Muscle of leg (tissue), 16 donors: ENCODE measurements at places on chromosomes 12 and 14. TPM values are rescaled to one million over a fixed set of nuclear protein-coding genes. Genes with fewer than 3 reads are reported as not detected.

DNA sequence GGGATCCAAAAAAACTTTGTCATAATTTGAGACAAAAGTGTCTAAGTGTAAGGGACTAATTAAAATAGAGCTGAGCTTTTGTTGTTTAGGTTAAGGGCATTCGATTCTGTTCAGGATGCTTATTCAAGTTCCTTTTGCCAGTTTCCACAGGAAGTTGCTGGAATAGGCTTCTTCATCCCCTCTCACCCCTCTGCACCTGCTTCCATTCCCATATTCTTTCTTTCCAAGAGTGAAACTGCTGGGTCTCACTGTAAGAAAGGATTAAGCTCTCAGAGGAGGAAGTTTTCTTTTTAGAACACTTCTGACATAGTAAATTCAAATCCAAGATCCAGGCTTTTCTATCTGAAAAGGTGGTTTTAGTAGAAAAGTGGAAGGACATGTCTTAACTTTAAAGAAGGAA lies 61.4 kb downstream of the POLR3B start:
- DNase-seq: no peak

DNA sequence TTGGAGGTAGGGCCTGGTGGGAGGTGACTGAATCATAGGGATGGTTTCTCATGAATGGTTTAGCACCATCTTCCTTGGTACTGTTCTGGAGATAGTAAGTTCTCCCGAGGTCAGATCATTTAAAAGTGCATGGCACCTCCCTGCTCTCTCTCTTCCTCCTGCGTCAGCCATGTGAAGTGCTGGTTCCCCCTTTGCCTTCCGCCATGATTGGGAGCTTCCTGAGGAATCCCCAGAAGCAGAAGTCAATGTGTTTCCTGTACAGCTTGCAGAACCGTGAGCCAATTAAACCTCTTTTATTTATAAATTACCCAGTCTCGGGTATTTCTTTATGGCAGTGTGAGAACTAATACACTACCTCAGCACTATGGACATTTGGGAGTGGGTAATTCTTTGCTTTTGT lies 4.8 kb upstream of the LGMN start:
- DNase-seq: peak; percentile 76

GRCh38 chr14:32996343-32996742 lies 57.7 kb downstream of the NPAS3 start:
- no peak for DNase-seq

DNA sequence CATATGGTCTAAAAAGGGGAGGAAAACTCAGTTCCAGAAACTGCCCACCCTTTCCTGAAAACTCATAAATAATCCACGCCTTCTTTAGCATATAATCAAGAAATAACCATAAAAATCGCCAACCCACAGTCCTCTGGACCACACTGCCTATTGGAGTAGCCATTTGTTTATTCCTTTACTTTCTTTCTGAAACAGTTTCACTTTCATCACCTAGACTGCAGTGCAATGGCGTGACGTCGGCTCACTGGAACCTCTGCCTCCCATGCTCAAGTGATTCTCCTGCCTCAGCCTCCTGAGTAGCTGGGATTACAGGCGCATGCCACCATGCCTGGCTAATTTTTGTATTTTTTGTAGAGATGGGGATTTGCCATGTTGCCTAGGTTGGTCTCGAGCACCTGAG lies 44.2 kb downstream of the CLMN start:
- no peak for DNase-seq

GRCh38 chr12:53743266-53744129 lies 8.3 kb downstream of the CISTR start:
- DNase-seq: peak; percentile 73

The PRH2 gene
- not detected for polyA plus RNA-seq

DNA sequence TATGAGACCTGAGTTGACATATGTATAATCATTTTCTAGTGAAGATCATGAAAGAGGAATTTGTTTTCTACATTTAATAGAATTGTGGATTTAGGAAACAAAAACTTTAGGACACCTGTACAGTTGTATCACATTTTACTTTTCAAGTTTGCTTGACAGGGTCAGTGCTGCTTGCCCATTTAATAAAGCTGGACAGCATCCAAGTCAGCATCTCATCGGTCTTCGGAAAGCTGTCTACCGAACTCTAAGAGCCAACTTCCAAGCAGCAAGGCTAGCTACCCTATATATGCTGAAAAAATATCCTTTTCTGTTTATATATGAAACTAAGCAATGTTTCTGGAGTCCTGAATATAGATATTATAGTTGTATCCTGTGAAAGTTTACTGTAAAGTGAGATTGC lies 52.3 kb downstream of the VEZT start:
- peak; percentile 33 for DNase-seq

GRCh38 chr12:131828671-131829355 lies 620 bp downstream of the MMP17 start:
- peak; percentile 25 for DNase-seq

DNA sequence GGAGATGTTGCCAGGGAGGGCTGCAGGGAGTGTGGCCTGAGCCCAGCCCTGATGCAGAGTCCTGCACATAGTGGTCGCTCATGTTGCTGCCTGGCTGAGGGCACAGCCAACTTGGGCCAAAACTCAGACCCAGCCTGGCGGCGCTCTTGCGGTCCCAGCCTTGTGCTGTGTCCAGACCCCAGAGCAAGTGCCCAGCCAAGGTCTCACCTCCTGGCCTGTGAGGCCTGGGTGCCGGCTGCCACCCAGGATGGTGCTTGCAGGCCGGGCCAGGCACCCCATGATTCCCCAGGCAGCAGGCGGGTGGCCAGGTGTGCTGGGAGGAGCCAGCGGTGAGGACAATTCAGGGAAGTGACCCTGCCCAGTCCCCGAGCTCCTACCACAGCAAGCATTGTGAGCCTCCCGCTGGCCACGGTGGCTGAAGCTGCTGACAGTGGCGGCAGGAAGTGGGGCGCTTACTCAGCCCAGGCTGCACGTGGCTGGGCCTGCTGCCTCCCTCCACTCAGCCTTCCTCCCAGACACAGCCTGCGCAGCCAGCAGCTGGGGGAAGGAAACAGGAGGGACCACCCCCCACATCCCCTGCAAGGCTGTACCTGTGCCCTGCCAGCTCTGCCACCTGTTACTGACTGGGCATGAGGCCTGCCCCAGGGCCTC lies 17.7 kb upstream of the PGF start:
- DNase-seq: peak; percentile 83
